ENCODE measurements at places on chromosomes 2 and 18.

- DNase-seq: no peak
These were observed 142.3 kb downstream of the ABCA12 start for GRCh38 chr2:214995926-214996670.

DNA sequence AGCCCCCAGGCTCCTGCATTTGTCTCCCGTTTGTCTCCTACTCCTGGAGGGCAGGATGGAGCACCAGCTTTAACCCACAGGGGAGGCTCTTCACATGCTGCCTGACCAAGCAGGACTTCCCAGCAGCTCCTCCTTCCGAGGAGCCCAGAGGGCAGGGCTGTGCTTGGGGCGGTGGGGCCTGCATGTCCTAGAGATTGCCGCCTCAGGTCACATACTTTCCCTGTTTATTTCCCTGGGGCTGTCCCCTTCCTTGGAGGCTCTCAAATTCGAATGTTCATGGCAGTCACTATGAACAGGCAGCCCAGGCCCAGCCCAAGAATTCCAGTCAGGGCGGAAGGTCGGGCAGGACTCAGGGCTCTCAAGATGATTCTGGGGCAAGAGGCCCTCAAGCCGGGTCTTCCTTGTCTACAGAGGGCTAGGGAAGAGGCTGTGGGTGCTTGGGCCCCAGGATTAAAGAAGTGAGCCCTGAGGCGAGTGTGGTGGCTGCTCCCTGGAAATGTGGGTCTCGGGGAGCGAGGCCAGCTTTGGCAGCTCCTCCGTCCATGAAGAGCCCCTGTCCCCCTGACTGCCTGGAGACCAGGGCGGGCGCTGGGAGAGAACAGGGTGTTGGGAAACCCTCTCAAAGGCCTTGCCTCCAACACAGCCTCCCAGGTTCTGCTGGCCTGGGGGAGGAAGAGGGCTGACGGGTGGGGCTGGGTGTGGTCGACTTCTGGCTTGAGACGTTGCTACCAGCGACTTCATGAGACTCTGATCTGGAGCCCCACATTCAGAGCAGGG, 48.9 kb upstream of the HPCAL1 start:
- no peak for DNase-seq

DNA sequence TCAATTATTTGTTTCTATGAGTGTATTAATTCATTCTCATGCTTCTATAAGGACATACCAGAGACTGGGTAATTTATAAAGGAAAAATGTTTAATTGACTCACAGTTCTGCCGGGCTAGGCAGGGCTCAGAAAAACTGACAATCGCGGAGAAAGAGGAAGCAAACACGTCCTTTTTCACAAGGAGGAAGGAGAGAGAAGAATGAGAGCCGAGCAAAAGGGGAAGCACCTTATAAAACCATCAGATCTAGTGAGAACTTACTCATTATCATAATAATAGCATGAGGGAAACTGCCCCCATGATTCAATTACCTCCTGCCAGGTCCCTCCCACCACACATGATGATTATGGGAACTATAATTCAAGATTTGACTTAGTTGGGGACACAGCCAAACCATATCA, 294.0 kb downstream of the DSC3 start:
- DNase-seq: no peak

GRCh38 chr2:132941296-132942020, 271.5 kb upstream of the LYPD1 start:
- DNase-seq: no peak
